ENCODE measurements at places on chromosomes 1 and 21.

- DNase-seq = no peak
Observed at GRCh38 chr1:54953846-54954245, 26.6 kb upstream of the TMEM61 start.

- DNase-seq = no peak
Observed at GRCh38 chr21:41478319-41479177, 29.4 kb downstream of the TMPRSS2 start.

GRCh38 chr1:22763487-22764200 is 53.0 kb downstream of the EPHB2 start:
- DNase-seq = no peak

GRCh38 chr1:113380075-113380474 is 10.2 kb upstream of the MAGI3 start:
- DNase-seq = no peak

GRCh38 chr1:3651930-3652547 is at the start of gene TP73:
Gene TP73, plus strand, starts transcription at chr1:3652516. Its CDS starts 29,850 bp downstream, at chr1:3682366.
- DNase-seq = no peak

GRCh38 chr1:16442265-16442664 is 1.7 kb downstream of the NECAP2 start:
- DNase-seq = no peak

- DNase-seq = no peak
Observed at GRCh38 chr1:54851936-54852524, 35.0 kb downstream of the DHCR24 start.

DNA sequence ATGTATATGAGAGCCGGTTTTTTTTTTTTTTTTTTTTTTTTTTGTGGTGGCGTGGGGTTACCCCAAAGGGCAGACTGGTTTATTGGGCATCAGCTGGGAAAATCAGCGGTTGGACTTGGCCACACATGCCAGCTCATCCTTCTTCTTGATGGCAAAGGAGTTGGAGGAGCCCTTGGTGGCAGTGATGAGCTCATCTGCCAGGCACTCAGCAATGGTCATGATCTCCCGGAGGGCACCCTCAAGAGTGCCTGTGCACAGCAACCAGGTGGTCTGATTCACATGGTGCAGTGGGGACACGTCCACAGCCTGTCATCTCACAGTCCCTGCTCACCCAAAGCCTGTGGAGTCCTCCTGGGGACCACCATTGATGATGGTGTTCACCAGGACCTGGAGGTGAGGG is 62.0 kb downstream of the MRPS6 start:
- no peak for DNase-seq

- DNase-seq = no peak
Observed at GRCh38 chr1:182910143-182910542, 42.8 kb downstream of the SHCBP1L start.

GRCh38 chr1:148386617-148387016 is 96.5 kb downstream of the PPIAL4G start:
- no peak for DNase-seq

DNA sequence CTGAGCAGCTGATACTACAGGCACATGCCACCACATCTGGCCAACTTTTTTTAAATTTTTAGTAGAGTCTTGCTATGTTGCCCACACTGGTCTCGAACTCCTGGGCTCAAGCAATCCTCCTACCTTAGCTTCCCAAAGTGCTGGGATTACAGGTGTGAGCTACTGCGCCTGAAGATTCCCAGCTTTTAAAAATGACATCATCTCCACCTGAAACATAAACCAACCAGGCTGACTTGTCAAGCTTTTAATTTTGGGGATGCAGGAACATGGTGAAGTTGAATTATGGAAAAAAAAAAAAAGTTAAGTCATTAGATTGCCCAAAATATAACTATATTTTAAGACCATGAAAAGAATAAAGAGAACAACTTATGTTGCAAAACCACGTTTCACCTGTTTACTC is 186.3 kb upstream of the DMRTA2 start:
- no peak for DNase-seq

- peak; percentile 38 for DNase-seq
Observed at GRCh38 chr1:2404890-2405511, 7.4 kb downstream of the PEX10 start.

DNA sequence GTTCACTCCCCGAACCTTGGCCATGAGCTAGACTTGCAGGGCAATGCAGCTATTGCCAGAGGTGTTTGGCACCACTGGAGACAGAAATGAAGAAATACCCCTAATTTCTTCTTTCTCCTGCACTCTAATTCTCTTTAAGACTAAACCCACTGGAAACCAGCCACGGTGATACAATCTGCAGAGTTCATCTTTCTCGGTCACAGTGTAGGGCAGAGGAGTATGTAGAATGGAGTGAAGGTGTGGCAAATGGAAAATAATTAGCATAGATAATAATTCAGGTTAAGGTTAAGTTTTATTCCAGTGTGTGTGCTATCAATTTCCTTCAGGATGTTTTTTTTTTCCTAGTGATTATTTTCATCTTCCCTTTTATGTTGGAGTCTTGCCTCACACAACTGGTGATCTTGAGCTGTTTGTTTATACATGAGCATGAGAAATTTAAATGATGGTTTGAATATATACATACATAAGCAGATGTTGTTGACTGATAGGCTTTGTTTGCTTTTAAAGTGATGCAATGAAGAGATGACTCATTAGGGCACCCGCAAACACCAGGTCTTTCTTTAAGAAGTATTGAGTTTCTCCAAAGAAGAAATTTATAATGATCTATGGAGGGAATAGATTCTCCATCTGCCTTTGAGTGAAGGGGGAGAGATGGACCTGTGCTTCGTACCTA is 81.9 kb downstream of the SPATA17 start:
- DNase-seq = peak; percentile 29

DNA sequence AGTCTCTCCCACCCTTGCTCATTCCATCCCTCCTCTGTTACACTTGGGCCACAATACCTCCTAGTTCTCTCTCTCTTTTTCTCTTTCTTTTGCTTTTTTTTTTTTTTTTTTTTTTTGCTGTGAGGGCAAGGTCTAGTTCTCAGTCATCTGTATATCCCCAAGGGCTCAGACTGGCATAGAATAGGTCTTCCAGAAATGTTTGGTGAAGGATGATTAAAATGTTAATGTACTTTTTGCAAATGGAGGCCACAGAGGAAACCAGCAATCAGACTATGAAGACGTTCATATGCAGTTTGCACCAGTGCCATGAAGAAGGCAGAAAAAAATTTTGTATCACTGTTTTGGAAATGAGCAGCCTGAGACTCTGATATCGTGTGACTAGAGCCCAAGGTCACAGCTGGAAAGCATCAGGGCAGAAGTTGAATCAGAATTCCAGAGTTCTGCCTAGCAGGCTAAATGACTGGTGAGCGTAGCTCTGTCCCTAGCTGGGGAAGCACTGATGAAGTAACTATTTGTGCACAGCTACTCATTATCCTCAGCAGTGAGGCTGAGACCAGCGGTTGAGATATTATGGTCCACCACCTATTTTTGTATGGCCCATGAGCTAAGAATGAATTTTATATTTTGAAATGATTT is 186.5 kb downstream of the TGFBR3 start:
- DNase-seq = peak; percentile 97

DNA sequence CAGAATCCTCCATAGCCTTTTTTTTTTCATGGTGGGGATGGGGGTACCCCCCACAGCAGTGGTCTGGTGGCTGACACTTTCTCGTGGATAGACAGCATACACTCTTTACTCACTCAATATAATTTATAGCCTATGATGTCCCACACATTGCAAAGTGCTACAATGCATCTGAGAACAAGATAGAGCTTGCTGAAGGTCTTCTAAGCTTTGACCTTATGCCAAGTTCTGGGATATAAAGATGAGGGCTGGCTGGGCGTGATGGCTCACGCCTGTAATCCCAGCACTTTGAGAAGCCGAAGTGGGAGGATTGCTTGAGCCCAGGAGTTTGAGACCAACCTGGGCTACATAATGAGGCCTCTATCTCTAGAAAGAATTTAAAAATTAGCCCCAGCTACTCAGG is 78.0 kb downstream of the MPZL1 start:
- DNase-seq = no peak

- peak; percentile 28 for DNase-seq
Observed at GRCh38 chr1:208211921-208212843, 32.0 kb downstream of the PLXNA2 start.

DNA sequence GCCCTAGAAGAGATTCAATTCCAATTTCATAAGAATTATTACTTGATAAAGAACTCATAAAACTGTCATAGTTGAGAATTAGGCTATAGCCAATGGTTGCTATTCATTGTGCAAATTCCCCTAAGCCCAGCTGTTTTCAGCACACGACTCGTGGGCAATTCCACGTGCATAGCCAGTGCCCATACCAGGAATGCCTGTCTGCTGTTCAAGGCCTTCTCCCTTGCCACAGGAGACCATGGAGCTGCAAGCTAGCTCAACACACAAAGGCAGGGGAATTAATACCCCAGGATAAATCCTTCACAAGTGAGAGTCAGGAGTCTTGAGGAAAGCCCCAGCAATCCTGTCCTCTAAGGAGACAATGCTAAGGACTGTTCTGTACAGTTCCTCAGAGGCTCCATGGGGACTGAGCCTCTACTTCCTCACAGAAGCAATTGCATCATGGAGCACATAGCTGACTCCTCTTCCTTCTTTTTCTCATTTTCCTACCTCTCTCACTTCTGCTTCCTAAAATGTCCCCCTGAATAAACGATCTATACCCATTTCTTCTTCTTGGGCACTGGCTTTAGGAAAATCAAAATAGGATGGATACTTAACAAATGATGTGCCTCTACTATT is 19.1 kb upstream of the CHRM3 start:
- no peak for DNase-seq

- no peak for DNase-seq
Observed at GRCh38 chr1:56638248-56638647, 6.9 kb upstream of the PRKAA2 start.

DNA sequence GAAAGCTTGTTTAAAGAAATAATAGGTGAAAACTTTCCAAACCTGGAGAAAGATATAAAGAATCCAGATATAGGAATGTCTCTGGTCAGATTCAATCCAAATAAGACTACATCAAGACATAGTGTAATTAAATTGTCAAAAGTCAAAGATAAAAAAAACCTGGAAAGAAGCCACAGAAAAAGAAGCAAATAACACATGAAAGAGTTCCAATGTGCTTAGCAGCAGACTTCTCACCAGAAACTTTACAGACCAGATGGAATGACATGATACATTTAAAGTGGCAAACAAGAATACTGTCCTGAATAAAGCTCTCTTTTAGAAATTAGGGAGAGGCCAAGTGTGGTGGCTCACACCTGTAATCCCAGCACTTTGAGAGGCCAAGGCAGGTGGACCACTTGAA is 1039.9 kb downstream of the KCNT2 start:
- no peak for DNase-seq

GRCh38 chr1:231068762-231069161 is 28.7 kb upstream of the FAM89A start:
- DNase-seq = no peak

GRCh38 chr1:56235909-56236510 is 343.4 kb downstream of the PLPP3 start:
- DNase-seq = no peak

- DNase-seq = no peak
Observed at GRCh38 chr1:228083871-228084278, 1.4 kb downstream of the ARF1 start.

- no peak for DNase-seq
Observed at GRCh38 chr1:220278991-220279390, 6.7 kb upstream of the RAB3GAP2 start.

DNA sequence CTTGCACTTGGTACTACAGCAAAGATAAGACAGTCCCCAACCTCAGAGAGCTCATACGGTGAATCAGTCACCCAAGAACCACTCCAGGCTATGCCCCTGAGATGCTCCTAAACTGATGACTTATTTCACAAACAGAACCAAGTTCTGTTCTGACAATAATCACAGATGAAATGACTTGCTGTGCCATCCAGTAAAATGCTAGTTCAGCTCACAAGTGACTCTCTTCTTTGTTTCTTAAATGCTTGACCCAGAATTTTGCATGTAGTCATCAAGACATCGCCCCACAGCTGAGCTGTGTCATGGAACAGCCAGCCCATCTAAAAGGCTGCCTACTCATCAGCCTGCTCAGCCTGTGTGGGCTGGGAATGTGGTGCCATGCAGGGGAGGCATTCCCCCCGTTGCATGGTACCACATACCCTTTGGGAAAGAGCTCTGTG is 6.1 kb upstream of the SLC19A2 start:
- peak; percentile 35 for DNase-seq

GRCh38 chr1:186980400-186980799 is 151.7 kb downstream of the PLA2G4A start:
- no peak for DNase-seq

DNA sequence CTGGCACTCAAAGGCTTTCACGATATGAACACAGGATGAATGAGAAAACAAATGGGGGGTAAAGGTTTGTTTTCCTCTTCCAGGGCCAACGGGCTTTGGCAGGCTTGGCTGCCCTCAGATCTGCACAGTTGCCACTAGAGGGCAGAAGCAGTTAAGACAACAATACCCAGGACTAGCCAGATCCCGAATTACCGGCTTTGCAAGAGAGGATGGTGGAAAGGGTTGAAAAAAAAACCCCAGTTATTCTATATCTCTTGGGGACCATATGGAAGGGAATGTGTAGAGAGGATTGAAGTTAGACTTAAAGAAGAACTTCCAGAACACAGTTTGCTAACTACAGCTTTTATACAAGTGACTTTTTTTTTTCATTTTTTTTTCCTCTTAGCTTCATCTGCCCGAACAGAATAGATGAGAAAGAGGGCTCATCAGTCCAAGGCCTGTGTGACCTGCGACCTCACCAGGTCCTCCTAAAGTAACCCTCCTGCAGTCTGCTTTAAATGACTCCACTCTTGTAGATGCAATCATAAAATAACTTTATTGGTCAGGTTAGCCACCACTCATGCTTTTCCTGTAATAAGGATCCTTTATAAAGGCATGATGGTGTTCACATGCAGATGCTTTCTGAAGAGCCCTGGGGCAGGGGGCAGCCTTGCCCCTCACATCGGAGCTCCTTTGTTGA is 10.7 kb downstream of the FMOD start:
- peak; percentile 87 for DNase-seq

DNA sequence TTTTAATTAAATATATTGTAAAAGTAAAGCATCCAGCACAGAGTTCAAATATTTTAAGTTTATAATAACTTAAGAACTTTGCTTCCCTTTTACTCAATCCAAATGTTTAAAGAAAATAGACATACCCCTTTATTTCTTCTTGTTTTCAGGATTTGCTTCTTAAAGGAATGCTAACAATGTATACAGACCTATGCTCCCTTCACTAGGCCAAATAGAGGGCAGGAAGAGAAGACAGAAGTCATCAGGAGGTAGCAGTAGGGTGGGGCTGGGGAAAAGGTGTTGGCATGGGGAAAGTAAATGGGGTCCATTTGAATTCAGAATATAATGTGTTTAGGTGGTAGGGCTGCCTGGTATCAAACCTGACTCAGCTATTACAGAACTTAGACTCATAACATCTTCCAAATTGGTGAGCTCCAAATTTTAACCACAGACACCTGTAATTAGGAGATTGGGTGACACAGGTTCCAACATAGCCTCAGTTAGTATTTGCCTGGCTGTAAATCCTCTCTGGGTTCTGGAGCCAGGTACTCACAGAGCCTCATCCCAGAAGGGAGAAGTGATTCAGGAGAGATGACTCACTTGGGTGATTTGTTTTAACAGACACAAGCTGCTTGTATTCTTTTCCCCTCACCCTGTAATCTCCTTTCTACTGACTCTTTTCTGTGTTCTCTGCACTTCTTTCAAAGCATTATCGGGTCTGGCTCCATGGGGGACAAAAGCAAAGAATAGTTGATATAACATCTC is 60.1 kb upstream of the DUSP10 start:
- peak; percentile 83 for DNase-seq

GRCh38 chr21:45376459-45377324 is 28.3 kb upstream of the COL18A1 start:
- DNase-seq = peak; percentile 58

Data from fibroblast of mammary gland (primary cell).